ENCODE measurements at places on chromosomes 2 and 18.

DNA sequence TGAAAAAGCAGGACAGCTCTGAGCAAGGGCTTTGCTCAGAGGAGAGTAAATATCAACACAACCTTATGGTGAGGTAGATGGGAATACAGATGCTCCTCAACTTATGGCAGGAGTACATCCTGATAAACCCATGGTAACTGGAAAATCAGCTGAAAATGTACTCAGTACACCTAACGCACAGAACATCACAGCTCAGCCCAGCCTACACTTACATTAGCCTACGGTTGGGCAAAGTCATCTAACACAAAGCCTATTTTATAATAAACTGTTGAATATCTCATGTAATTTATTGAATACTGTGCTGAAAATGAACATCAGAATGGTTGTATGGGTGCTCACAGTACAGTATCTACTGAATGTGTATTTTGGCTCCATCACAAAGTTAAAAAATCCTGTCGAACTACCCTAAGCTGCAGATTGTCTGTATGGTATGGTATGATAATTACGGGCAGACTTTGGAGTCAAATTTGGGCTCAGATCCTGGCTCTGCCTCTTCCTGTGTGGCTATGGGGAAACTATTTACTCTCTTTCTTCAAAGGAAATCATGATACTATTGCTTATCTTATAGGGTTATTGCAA, 120.3 kb upstream of the LYPD1 start:
- no peak for DNase-seq

DNA sequence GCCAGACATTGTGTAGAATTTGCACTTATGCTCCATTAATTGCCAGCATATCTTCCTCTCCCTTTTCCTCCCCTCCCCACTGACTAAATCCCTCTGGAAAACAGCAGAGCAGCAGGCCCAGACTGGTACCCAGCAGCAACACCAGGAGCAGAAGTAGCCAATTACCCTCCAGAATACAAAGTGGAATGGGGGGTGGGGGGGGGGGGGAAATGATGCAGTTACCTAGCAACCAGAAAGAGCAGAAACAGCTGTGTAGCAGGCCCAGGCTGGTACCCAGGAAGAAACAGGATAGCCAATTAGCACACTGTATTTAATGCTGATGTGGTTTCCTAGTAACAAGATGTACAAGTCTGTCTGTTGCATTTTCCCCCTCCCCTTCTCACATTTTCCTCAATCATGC, 52.3 kb downstream of the KLF7 start:
- no peak for DNase-seq

DNA sequence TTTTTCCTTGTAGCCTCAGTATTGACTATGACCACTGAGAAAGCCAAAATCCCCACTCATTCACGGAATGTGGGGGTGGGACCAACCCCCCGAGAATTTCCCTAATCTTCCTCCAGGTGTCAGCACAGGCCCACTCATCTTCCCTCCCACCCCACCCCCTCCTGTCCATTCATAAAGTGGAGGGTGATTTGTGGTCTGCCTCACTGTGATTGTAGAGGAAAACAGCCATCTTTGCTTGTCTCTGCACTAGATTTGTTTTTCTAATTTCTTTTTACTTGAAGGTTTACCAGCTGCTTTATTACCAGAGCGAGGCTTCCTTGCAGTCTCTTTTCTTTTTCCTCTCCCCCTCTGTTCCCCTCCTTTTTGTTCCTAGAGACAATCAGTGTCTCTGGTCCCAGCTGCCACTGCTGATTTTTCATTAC, 171.8 kb downstream of the ICOS start:
- DNase-seq, result peak; percentile 19

DNA sequence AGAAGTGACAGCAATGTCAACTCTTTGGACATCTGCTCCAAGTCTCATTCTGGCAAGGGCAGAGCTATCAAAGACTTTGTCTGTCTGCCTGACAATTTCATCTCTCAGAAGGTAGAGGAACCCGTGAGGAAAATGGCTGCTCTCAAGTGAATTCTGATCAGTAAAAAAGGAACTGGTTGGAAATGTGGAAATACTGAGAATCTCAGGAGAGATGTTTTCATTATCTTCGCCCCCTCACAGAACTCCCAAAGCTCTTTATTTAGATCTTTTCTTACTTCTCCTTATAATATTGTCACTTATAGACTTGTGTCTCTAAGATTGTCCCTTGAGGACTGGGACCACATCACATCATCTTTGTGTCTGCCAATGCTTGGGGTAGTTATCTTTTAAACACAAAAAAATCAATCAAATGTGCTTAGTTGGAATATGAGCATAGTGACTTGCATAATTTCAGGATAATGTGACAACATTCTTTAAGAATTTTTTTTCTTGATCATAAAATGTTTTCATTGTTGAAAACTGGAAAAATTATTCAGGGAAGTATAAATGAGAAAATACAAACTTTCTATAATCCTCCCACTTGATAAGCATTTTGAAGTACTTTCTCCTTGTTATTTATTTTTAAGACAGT, 68.2 kb upstream of the ITGB6 start:
- DNase-seq, result no peak

DNA sequence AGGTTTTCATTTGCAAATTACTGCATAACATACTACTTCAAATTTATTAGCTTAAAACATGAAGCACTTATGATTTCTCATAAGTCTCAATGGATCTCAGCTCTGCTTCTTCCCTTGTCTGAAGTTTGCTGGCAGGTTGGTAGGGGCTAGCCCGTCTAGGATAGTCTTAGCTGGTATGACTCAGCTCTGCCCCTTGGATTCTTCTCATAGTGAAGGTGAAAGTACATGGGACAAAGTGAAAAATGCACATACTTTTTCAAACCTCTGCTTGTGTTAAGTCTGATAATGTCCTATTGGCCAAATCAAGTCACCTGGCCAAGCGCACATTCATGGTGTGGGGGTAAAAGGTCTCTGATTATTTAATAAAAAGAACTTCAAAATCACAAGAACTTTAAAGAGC, 184.8 kb upstream of the VWC2L start:
- no peak for DNase-seq

DNA sequence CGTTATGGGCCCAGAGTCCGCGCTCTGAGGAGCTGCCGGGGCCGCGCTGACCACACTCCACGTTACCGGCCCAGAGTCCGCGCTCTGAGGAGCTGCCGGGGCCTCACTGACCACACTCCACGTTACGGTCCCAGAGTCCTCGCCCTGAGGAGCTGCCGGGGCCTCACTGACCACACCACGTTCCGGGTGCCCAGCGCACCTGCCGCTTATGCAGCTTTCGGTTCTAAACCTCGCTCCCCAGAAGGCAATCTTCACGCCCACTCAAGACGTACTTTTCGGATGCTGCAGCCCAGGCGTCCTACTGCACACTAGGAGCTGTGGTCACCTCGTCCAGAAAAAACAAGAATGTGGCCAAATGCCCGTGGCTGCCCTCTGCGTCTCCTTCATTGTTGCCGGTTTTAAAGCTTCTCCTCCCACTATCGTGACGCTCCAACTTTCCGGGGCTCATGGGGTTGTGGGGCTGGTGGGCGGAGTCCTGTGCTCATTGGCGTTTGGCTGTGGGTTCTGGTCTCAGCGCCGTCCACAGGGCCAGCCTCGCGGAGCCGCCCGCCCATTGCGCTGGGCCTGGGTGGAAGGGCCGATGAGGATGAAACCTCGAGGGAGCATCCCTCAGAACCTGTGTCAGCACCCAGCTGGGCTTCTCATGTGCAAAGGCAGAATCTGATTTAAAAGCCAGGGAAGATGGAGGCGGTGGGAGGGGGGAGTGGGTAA, 11.9 kb downstream of the KCNG2 start:
- DNase-seq, result no peak

DNA sequence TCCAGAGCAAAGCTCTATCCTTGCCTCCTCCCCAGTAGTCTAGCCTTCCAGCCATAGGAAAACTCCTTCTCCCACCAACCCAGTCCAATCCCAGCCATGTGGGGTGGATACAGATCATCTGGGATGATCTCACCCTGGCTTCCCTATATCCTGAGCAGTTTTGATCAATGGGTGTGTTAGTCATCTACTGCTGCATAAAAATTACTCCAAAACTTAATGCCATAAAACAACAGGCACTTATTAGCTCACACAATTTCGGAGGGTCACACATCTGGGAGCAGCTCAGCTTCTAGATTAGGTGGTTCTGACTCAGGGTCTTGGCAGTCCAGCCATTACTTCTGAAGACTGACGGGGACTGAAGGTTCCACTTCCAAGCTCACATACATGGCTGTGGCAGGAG, 190.4 kb downstream of the SPP2 start:
- DNase-seq, result no peak

- no peak for DNase-seq
These were observed 913.5 kb downstream of the TDRD15 start for GRCh38 chr2:22037274-22037673.

- DNase-seq, result no peak
These were observed 59.1 kb downstream of the TSHZ1 start for GRCh38 chr18:75269696-75270095.

DNA sequence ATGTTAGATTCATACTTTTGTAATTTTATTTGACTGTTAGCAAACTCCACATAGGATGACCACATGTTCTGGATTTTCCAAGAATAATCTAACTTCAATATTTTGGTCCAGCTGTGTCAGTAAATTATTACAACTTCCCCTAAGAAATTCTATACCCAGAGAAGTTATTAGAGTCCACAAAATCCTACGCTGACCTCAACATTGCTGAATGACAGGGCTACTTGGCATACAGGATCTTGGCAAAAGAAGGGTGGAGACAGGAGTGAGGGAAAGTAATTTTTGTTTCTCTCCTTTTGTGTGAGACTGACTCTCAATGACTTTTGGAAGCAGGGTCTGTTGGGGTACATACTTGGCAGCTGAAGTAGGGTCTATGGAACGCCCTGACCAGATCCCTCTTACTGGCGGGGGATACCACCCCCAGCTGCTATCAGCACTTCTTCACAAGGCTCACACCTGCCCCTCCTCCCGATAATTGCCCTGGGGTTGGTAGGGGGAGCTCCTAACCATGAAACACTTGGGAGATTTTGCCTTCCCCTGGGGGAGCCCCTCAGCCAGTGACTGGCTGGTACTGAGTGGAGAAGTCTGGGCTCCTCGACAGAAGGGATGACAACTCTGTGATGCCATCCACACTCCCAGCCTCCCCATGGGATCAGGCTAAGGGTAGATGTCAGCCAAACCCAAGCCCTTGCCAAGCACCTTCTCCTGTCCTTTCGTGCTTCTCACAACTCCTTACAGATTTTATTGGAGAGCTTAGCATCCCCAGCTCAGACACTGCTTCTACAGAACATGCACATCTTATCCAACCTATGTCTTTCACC, 110.6 kb upstream of the FHL2 start:
- no peak for DNase-seq

- no peak for DNase-seq
These were observed 8.1 kb downstream of the ASIC4 start for GRCh38 chr2:219522111-219523030.

DNA sequence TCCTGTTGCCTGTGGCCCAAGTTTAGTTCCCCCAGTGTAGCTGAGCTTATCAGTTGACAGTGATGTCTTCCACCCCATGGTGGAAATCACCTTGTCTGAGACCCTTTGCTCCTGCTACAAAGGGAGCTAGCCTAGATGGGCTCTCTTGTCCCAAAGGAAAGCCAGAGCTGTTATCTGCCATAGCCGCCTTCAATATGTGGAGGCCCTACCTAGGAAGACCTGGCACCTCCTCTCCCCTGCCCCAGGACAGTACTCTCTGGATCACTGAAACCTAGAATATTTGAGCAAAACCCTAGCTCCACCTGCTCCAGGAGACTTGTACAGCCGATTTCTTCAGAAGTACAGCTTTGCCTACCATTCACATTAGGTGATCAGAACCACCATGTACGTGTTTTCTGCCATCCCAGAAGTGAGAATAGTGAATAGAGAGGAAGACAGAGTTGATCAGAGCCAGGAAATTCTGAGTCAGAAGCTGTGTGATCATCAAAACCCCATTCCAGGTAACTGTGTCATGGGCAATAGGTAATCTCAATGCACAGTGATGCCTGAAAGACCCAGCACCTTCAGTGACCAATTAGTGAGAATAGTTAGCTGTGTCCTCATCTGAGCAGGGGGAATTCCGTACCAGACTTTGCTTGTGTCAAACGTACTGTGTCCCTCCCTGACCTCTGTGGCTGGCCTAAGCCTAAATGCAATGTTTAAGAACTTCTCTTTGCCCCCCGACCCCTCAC, 138.4 kb upstream of the ALPP start:
- DNase-seq, result no peak

- no peak for DNase-seq
These were observed 9.9 kb downstream of the TNP1 start for GRCh38 chr2:216849987-216850386.

- DNase-seq, result no peak
These were observed 1487.0 kb downstream of the LRP1B start for GRCh38 chr2:140643761-140644187.

- DNase-seq, result no peak
These were observed 95.4 kb upstream of the SMAD7 start for GRCh38 chr18:49046125-49046524.

DNA sequence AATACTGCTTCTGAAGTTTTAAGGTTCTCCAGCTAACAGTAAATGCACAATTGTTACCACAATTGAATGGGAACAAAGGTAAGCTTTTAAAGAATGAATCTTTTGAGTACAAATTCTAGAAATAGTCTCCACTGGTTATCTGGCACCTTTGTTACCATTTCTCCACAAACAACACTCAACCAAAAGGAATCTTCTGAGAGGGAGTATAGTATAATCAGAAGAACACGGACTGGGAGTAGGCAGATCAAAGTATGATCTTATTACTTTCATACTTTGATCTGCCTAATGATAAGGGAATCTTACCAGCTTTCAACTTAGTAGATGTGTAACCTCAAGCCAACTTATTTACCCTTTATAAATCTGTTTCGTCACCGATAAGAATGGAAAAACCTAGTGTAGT, 1.4 kb downstream of the CEP76 start:
- DNase-seq, result no peak

GRCh38 chr2:205407984-205408383, 274.3 kb upstream of the NRP2 start:
- no peak for DNase-seq

- no peak for DNase-seq
These were observed 241.6 kb upstream of the NT5C1B start for GRCh38 chr2:18830962-18831361.

DNA sequence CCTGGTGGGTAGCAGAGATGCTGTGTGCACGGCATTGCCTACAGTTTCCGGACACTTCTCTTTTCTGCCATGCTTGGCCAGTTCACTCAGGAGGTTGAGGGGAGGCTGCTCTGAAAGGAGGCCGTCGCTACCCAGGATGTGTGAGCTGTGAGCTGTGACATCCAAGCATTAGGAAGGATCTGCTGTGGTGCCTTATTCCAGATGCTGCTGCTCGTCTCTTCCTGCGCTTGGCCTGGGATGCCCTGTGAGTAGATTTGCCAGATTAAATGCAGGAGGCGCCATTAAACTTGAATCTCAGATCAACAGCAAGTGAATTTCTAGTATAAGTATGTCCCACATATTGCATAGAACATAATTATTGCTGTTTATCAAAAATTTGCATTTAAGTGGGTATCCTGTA, 124.2 kb upstream of the SIX3 start:
- no peak for DNase-seq
